A375 (cell line): ENCODE measurements at places on chromosomes 12 and 14. TPM values are rescaled to one million over a fixed set of nuclear protein-coding genes. Genes with fewer than 3 reads are reported as not detected.

Gene UNC79
- not detected in 2 replicates for total RNA-seq

Gene ACSM4
- total RNA-seq: not detected in 2 replicates

Gene EXOC3L4
- 0.29 TPM in 1 of 2 replicates, not detected in the other for total RNA-seq

Gene GPRC5D
- total RNA-seq: not detected in 2 replicates

Gene ZFHX2
- total RNA-seq: 0.26 and 1.5 TPM in 2 replicates

Gene ITPK1
- total RNA-seq: 50.5 and 51.0 TPM in 2 replicates

Gene SMIM41
- 0.58 and 0.72 TPM in 2 replicates for total RNA-seq

Gene TAS2R31
- 1.1 and 1.2 TPM in 2 replicates for total RNA-seq

Gene CLEC1B
- not detected in 2 replicates for total RNA-seq

Gene SPRYD4
- 4.5 and 4.7 TPM in 2 replicates for total RNA-seq
